ENCODE measurements at places on chromosomes 6 and 20.

DNA sequence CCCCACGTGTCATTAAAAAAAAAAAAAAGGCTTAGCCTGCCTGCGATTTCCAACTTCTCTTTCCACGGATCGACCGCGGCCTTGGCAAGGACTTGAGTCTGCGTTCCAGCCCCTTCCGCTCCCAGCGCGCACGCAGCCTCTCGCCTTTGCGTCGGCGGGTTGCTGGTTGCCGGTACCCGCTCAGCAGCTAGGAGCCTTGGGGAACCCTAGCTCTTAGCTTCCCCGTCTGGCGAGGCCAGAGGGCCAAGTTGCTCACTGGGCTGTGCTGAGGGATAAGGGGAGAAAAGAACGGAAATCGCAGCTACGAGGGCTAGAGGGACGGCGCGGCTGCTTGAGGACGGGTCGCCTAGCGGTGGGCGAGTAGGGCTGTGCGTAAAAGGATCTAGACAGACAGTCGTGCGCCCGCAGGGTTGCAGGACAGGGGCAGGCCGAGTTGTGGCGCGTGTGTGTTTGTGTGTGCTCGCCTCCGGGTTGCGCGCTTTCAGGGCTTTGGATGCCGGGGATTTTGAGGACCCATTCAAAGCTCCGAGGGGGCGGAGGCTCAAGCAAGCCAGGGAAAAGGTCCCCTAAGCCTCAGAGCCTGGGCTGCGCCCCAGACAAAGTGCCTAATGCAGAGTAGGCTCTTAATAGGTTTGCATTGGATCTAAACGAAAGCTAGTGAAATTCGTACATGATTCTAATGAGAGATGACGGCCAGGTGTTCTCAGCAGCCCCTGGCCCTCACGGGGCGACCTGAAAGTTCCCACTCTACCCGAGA lies 40.5 kb upstream of the OSTM1 start:
- no peak for DNase-seq

GRCh38 chr6:47698342-47698787 lies at the start of gene ADGRF4:
Gene ADGRF4 (plus strand): TSS chr6:47698580. CDS start chr6:47707246, 8,666 bp downstream.
- DNase-seq: no peak

- no peak for DNase-seq
Measured at GRCh38 chr6:35943390-35943789, 22.5 kb upstream of the SRPK1 start.

- DNase-seq: no peak
Measured at GRCh38 chr6:165231581-165232561, 77.5 kb downstream of the C6orf118 start.

GRCh38 chr6:74482180-74482579 lies 723.7 kb downstream of the COL12A1 start:
- DNase-seq: no peak

GRCh38 chr6:7542065-7542873 lies 798 bp downstream of the DSP start:
- no peak for DNase-seq

DNA sequence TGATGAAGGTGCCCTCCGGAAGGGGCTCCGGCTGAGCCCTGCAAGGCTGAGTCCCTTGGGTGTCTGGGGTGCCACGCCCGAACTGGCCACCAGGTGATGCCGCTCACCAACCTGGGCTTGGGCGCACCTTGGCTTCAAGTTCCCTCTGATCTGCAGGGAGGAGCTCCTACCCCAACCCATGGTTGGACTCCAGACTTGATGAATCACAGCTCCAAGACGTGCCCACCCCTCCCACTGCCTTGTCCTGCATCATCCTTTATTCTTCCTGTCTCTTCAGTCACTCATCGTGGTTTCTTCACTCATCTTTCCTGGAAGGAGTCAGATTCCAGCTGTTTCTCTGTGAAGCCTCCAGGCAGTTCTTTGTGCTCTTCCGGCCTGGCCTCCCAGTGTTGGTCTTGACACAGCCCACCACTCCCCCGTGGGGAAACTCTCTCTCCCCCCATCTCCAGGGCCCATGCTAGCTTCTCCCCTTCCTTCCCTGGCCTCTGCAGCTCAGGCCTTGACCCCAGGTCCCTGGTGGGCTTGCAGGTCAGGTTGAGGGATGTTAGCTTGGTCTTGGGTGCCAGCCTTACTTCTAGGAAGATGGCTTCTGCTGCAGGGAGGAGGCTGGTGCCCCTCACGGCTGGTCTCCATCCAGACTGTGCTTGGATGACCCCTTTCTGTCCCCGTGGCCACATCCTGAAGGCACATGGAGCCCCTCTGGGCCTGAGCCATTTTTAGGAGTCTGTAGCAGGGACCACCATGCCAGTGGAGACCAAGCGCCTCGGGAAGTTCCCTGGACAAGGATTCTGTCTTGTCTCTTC lies 2.6 kb upstream of the ZBP1 start:
- DNase-seq: no peak

DNA sequence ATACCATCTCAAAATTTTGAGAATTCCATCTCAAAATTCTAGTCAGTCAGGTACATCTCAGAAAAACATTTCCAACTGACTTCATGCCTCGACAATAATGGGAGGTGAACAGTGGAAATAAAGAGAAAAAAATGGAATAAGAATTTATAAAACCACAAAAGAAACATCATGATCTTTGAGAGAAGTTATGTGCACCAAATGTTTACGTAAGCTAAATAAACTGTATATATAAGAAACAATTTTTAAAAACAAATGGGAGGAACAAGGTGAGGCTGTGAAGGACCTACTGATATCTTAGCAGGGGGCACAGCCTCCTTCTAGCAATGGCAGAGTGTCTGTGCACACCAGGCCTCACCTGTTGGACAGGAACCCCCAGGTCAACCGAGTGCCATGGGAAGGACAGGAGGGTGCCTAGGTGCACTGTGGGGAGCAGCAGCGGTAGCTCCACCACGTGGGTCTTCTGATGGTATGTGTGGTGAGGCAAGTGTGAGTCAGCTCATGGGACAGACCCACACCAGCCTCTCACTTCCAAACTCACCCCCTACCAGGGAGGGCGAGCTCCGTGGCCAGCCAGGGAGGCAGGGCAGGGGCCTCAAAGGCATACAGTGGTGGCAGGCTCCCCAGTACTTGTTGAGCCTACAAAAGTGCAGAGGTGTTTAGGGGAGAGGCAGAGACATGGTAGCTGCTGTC lies 23.2 kb downstream of the DIDO1 start:
- DNase-seq: no peak

DNA sequence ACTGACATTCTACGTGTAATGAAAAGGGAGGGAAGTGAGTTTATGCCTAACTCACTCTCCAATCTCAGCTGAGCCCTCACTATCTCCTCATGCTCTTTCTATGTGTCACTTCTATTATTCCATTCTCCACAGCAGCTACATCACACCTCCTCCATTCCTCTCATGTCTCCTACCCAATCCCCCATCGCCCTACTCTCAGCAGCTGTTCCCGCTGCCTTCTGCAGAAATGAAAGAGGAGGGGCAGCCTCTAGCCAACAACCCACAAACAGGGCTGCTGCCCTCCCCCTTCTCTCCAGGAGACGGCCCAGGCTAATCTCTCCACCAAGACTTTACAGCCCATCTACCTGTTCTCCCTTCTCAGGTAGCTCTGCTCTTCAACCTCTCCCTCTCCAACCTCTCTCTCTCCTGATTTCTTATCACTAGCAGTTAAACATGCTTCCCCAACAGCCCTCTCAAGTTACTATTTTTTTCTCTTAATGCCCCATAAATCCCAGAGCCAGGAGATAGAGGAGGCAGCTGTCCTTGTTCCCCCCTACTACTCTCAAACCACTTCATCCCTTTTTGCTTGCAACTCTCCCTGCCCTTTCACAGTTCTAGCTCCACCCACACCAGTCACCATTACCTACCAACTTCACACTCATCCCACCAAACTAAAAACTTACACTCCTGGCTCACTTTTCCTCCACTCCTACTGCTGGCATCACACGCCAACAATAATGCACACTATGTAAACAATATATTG lies 136.5 kb downstream of the BTBD9 start:
- no peak for DNase-seq

GRCh38 chr6:131451321-131452144 lies 121.5 kb upstream of the ARG1 start:
- no peak for DNase-seq

DNA sequence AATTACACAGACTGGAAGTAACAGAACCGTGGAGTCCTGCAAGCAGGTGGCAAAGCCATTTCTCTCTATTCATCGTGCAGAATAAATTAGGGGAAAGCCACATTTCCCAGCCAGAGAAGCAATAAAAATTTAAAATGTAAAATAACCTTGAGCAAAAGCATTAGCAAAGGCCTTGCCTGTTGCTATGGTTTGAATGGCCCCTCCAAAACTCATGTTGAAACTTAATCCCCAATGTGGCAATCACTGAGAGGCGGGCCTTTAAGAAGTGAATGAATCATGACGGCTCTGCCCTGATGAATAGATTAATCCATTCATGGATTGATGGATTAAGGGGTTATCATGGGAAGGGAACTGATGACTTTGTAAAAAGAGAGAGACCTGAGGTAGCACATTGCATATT lies 679.0 kb downstream of the PTPRT start:
- no peak for DNase-seq

- DNase-seq: no peak
Measured at GRCh38 chr20:58927490-58928061, 53.5 kb upstream of the NELFCD start.

GRCh38 chr6:129981598-129981997 lies 36.8 kb upstream of the L3MBTL3 start:
- DNase-seq: no peak

GRCh38 chr6:56758120-56758519 lies 115.4 kb upstream of the DST start:
- DNase-seq: no peak

- DNase-seq: no peak
Measured at GRCh38 chr6:165245287-165245686, 64.1 kb downstream of the C6orf118 start.

- no peak for DNase-seq
Measured at GRCh38 chr6:113908801-113909200, 51.7 kb downstream of the MARCKS start.

DNA sequence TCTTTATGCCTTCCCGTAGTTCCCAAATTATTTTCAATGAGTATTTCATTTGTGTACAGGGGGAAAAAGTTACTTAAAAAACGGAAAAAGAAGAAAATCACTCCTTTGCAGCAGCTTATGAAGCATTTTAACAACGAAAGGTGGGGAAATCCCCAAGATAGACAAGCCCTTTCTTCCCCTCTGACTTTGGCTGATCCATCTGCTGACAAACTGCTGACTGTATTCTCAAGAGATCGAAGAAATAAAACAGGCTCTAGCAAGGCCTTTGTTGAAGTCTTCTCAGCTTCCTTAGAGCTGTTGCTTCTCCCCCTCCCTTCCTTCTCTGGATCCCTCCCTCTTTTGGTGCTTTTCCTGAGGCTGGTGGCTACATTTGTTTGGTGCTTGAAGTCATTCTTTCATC lies 325.2 kb downstream of the NRN1 start:
- DNase-seq: no peak

DNA sequence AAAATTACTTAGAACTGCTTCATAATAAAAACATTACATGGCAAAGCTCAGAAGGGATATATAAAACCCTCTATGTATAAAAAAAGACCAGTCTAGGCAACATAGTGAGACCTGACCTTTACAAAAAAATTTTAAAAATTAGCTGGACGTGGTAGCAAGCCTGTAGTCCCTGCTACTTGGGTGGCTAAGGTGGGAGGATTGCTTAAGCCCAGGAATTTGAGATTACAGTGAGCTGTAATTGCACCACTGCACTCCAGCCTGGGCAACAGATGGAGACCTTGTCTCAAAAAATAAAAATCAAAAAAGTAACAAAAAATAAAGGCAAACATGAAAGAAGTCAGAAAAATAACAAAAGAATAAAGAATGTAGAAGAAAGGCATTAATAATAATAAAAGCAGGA lies 21.5 kb upstream of the TPD52L1 start:
- no peak for DNase-seq

- no peak for DNase-seq
Measured at GRCh38 chr6:37202788-37203491, 33.0 kb downstream of the PIM1 start.

- no peak for DNase-seq
Measured at GRCh38 chr20:3070725-3071124, 695 bp upstream of the OXT start.

DNA sequence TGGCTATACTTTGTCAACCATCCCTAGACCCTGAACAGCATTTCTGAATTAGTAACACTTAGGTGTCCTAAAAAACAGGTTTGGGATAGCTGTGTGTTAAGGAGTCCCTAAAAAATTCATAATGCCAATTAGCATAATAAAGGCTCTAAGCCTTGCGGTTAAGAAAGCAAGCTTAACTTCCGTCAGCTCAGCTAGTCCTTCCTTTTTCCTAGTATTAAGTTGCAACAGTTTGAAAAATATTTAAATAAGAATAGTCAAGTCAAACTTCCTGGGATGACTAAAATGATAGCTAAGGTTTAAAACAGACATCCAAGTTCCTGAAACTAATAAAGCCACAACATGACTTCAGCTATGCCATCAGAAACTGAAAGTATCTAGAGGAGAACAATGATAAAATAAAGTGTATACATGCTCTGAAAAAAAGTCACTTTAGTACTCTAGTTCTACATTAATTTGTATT lies 3.5 kb downstream of the AKIRIN2 start:
- no peak for DNase-seq

- no peak for DNase-seq
Measured at GRCh38 chr6:137146206-137146605, 27.2 kb downstream of the IL22RA2 start.

DNA sequence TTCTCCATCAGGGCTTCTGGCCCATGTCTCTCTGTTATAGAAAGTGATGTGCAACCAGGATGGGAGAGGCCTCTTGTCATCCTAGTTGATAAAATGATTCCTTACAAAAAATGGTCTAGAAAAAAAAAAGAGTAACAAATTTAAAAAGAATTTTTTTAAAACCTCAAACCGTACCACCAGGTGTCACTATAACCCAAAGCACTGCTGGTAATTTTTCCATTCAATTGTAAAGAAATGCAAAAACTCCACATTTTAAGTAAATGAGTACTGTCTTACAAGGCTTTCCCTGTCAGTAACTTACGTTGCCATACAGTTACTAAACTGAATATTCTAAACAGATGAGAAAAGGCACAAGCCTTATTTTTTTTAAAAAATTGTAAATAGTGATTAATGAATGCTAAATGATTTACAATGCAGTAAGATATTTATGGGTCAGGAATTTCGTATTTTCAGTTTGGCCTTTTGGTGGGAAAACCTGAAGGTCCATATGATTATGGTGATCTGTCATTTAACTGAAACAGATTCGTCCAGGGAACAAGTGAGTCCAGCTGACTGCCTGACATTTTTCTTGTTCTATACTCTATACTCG lies 95.4 kb downstream of the OGFRL1 start:
- no peak for DNase-seq

DNA sequence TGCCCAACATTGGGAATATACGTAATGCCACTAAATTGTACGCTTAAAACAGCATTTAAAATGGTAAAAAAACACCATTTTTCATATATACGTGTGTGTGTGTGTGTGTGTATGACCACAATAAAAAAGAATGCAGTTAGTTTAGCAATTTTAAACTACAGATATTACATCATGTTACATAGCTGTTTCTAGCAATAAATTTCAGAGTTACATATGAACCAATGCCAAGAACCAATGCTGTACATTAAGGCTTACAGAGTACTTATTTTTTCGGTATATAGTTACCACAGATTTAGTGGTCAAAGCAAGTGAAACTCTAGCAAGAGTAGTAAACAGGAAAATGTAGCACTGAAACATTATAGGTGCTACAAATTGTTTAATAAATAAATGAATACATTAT lies 119.3 kb downstream of the PDE10A start:
- DNase-seq: no peak
